ENCODE measurements at places on chromosomes 4 and X.

DNA sequence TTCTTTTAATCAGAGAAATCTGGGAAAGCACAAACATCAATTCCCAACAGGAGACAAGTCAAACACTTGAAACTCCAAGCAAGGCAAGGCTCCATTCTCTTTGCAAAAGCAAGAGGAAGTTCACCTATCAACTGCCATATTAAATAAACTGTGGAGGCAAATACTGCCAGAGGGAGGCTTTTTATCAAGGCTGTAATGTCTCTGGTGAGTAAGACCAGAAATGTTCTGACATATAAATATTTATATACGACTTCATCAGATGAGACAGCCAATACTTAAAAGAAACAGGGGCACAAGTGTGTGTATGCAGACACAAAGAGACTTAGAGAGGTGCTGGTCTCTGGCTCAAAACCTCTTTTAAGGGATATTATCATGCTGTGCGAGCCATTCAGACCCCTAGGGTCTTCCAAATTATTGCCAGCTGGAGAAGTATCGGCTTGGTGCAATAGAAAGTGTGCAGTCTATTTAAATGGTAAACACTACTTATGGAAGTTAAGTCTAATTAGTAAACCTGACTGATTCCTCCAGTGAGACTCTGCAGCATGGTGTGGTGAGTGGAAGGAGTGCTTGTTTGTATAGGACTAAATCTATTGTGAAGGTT, 24.4 kb downstream of the DCX start:
- no peak for DNase-seq

DNA sequence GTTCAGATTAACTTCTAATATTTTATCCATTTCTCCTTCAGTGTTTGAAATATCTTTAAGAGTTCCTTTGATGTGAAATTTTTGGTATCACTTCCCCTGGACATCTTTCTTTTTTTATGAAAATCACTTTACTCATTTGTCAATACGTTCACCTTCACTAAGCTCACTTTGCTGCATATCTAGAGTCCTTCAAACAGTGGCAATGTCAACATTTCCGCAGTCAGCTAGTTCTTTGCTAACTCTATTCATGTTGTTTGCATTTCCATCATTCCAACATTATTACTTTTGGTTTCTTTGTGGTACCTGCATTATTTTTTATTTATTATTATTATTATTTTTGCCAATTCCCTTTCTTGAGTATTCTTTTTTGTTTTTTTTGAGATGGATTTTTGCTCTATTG, 203.0 kb downstream of the GPAT3 start:
- DNase-seq, result no peak

DNA sequence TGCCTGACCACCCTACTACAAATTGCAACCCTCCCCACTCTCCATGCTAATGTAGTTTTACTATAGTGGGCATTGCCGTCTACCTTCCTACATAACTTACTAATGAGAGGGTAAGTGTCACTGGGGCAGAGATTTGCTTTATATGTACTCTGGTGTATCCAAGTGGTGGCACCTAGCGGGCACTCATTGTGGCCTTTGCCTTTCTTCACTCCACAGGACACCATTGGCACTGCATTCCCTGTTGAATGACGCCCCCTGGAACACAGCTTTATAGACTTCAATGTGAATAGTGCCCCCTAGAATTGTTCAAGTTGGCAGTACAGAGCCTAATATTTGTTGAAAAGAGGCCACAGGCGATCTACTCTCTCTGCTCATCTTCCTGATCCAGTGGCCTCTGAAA, 215.8 kb downstream of the MID1IP1 start:
- DNase-seq, result no peak

DNA sequence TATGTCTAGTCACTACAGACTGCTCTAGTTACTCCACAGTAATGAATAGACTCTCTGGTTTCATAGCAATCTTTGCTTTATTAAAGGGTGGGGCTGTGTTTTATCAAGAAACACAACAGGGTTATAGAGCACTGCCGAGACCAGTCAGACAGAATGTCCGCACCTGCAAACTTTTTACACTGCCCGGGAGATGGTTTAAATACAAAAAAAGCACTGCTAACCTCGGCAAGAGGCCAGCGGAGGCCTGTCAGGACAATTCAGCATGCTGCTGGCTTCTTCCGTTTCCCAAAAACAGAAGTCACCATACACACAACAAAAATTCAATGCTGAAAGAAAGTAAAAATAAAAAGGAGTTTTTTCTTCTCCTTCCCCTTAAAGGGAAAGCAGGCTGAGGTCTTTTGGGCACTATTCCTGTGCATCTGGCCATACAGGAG, 67.4 kb downstream of the IRF2 start:
- DNase-seq, result no peak

- DNase-seq, result no peak
Measured at GRCh38 chrX:64093761-64094160, 111.7 kb downstream of the AMER1 start.

- DNase-seq, result no peak
Measured at GRCh38 chr4:26433556-26433955, 56.7 kb downstream of the CCKAR start.

DNA sequence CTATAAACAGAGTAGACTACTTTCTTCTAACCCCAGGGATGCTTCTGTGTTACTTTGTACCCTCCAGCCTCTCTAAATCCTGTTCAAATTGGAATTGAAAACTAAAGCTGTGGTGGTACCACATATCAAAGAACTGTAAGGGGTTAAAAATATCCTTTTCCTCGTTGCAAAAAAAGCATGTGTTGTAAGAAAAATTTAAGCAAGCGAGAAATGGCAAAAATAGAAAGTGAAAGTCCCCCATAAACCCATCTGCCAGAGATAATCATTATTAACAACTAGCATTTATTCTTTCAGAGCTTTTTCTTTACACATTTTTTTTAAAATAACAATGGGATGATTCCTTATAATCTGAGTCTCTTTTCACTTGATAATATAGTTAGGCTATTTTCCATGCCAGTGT, 40.6 kb downstream of the TMEM164 start:
- DNase-seq, result no peak

DNA sequence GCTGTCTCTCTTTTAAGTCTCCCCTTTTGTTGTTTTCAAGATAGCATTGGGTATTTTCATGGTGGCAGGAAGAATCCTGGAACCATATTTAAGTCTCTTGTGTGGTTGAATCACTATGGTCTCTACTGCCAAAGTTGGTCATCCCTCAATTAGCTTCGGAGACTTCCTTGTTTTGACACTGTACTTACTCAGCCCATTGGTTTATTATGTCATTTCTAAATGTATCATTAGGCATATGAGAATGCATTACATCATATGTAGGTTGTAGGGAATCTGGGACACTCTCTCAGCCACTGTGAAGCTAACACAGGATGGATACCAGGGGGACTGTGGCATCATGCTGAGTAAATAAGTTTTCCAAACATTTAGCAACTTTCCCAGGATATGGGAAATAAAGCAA, 211.8 kb downstream of the DTHD1 start:
- DNase-seq, result no peak

- DNase-seq, result no peak
Measured at GRCh38 chr4:151099976-151100417, 569 bp downstream of the RPS3A start.

DNA sequence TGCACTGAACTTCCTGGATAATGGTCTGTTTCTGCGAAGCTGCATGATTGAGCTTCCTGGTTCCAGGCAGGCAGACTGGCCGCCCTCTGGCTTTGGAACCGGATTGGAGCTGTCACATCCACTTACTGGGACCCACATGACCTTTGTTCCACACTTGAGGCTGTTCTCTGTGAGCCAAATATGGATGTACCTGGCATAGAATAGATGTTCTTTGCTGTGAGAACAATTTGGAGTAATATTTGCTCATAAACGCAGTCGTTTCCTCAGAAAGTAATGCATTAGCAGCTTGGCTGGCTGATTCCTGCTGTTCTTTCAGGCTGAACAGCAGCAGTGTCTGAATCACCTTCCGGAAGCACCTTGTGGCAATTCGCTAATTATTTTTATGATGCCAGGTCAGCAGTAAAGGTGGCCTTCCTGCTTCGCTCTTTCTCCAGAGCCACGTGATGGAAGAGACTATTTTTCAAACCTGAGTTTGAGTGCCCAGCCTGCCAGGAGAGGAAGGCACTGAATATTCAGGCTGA, 78.1 kb upstream of the BOD1L1 start:
- DNase-seq, result no peak

- no peak for DNase-seq
Measured at GRCh38 chrX:83759872-83760271, 101.1 kb upstream of the CYLC1 start.

DNA sequence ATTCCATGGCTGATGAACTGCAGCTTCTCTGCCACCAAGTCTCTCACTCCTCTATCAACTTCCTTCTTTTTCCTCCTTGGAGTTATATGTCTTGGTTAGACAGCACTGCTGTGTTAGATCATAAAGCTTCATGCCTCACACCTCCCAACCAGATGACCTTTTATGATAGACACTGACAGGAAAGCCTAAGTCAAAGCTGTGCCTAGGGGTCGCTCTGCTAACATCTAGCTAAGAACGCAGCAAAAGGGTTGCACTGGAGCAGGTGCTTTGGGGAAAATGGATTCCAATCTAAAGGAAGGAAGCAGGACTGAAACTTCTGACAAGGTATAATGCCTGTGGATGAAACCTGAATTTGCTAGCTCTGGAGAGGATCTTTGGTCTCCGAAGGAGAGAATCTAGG, 509.7 kb downstream of the SMARCA1 start:
- DNase-seq, result no peak

DNA sequence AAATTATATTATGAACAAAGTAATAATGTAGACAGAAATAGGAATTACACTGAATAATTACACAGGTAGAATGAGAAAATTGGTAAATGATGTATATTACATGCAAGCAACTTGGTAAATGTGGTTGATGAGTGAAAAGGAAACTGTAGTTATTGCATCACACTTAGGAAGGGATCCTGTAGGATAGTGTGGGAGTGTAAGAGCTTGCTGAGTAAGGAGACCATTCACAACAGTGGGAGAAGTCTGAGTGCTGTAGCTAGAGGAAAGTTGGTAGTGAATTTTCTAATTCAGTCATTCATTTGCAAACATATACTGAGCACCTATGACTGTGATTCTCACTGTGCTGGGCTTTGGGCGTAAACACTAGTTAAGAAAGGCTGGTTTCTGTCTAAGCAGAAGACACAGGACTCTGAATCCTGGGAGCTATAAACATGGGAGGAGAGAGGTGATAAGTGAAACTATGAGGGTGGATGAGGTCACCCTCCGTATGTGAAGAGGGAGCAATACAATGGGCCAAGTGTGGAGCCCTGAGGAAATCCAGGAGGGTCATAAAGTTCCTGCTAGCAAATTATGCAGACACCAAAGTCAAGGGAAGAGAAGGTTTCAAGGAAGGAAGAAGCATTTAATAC, 14.2 kb upstream of the CPE start:
- DNase-seq, result no peak

DNA sequence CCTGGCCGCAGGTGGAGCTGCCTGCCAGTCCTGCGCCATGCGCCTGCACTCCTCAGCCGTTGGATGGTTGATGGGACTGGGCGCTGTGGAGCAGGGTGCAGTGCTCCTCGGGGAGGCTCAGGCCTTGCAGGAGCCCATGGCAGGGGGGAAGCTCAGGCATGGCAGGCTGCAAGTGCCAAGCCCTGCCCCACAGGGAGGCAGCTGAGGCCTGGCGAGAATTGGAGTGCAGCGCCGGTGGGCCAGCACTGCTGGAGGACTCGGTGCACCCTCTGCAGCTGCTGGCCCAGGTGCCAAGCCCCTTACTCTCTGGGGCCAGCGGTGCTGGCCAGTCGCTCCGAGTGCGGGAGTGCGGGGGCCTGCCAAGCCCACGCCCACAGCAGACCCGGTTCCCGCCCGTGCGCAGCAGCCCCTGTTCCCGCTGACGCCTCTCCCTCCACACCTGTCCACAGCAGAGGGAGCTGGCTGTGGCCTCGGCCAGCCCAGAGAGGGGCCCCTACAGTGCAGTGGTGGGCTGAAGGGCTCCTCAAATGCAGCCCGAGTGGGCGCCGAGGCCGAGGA, 275.9 kb upstream of the FRG1 start:
- no peak for DNase-seq

GRCh38 chr4:27046851-27047250, 186.2 kb downstream of the STIM2 start:
- no peak for DNase-seq

GRCh38 chrX:137353404-137353803, 212.5 kb upstream of the ZIC3 start:
- no peak for DNase-seq

DNA sequence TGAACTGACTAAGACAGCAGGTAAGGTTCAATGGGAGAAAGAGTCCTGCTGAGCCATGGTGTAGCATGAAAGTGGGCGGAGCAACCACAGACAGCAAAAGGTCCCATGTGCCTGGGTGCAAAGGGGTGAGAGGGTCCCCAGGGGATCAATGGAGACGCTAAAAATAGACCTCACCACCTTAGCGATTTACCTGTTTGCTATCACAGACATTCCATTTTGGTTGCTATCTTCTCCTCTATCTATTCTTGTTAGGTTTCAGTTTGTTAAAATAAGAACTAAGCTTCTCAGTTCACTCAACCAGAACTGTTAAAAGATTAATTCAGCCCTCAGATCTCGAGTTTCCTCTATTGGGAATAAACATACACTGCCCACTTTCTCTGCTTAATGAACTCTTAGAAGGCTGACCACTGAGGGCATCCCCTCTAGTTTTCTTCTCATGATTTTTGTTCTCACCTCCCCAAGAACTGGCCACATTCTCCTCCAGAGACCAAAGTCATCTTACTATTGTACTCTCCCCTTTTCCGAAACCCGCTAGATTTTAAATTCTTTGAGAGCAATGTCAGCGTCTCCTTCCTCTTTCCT, 136.7 kb downstream of the PARM1 start:
- no peak for DNase-seq

GRCh38 chr4:152696764-152697261, 17.0 kb upstream of the TMEM154 start:
- peak; percentile 92 for DNase-seq

DNA sequence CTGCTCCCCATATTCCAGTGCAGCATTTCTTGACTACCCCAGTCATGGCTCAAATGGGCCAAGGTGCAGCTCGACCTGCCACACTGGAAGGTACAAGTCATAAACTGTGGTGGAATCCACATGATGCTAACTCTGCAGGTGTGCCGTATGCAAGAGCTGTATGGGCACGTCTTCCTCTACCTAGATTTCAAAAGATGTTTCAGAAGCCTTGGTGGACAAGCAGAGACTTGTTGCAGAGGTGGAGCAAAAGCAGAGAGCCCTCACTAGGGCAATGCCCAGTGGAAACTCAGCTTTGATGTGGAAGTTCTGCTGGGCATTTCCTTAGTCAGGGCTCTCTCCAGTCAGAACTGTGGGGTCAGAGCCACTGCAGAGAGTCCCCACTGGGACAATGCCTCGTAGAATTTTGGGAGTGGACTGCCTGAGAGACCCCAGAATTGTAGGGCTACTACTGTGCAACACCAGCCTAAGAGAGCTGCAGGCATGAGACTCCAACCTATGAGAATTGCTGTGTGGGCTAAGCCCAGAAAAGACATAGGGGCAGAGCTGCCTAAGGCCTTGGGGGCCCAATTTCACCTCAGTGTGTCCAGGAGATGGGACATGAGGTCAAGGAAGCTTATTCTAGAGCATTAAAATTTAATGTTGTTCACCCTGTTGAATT, 65.7 kb downstream of the BEX3 start:
- no peak for DNase-seq

Data from astrocyte of the cerebellum (primary cell).